ENCODE measurements at places on chromosomes 12 and 14.

- DNase-seq: no peak
Measured at GRCh38 chr12:122072031-122072970, 6.3 kb upstream of the MLXIP start.

DNA sequence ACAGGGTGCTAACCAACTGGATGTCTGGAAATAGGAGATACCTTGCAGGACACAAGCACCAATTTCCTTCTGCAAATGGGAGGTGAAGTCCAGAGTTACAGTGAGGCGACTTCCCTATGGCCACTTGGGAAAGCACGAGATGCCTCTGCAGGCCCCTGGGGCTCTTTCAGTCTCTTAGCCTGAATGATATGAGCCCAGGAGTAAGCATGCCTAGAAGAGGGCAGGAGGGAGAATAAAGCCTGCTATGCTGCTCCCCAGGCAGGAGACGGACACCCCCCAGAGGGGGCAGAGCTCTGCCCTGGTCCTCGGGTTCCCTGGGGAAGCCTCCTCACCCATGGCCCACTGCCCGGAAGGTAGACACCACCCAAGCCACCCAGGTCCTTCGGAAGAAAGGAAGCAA, 105.1 kb downstream of the GCH1 start:
- DNase-seq: no peak

GRCh38 chr14:103625356-103626095, 3.5 kb upstream of the KLC1 start:
- no peak for DNase-seq

DNA sequence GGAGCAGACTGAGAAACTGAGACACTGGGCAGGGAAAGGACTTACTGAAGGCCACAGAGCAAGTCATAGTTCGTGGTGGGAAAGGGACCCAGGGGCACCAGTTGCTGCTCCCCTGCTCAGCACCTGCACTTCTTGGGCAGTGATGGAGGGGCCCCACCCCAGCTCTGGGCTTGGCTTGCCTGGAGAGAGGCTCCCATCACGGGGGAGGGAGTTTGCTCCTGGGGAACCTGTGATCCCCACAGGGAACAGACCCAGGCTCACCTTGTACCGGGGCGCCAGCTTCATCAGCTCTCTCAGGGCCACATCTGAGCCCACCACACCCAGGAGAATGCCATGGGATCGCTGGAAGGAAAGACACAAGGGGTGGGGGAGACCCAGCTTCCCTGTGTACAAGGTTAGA, 39.8 kb downstream of the CACNA2D4 start:
- DNase-seq: no peak

GRCh38 chr14:26427097-26427496, 170.7 kb downstream of the NOVA1 start:
- DNase-seq: no peak

DNA sequence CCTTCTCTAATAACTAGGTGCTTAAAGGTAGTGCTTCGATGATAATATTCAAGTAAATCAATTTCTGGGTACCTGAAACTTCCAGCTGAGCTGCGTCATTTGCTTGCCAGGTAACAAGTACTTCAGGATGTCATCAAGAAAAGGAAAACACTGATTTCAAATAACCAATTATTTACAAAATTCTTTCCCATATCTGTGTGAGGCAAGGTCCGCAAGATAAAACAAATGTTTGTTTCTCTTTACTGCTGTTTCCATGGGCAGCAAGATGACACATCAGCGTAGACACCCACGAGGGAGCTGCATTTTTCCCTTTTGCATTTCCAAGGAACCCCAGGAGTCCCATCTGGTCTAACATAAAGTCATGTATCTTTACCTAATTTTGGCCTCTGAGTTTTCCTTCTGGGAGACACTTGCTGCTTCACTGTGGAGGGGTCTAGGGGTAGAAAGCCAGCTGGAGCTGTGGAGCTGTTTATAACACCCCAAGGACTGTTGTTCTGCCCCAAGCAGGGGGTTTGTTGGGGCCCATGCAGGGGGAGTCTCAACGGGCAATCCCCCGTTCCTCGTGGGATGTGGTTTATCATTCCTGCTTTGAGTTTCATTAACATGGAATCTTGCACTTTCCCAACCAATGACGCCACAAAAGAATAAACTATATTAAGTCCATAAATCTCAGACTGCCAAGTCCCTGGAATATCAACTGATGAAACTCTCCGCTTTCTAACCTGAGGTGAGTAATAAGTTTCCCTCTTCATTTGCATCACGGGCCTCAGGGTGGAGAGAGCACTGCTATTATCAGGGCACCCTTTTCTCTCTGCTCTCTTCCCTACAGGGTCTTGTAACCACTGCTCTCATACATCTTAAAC, 112.8 kb upstream of the PELI2 start:
- no peak for DNase-seq

DNA sequence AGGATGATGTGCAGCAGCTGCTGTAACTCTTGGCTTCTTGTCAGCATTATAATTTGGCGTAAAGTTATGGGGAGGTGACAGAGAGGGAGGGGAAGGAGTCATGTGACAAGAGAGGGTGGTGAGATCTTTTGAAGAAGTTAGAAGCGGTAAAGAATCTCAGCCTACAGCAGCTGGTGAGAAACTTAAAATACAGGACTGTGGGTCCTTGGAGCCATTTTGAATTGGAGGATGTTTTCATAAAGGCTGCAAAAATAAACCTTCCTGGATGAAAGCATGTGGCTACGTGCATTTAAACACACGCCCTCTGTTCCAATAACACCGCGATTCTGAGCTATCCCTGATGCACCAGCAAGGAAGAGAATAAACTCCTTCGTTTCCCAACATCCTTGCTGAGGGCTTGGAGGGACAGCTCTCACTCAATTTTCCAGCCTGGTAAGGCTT, 133.7 kb downstream of the TMEM30B start:
- no peak for DNase-seq

GRCh38 chr12:120783197-120783596, 57.6 kb downstream of the ACADS start:
- DNase-seq: no peak

DNA sequence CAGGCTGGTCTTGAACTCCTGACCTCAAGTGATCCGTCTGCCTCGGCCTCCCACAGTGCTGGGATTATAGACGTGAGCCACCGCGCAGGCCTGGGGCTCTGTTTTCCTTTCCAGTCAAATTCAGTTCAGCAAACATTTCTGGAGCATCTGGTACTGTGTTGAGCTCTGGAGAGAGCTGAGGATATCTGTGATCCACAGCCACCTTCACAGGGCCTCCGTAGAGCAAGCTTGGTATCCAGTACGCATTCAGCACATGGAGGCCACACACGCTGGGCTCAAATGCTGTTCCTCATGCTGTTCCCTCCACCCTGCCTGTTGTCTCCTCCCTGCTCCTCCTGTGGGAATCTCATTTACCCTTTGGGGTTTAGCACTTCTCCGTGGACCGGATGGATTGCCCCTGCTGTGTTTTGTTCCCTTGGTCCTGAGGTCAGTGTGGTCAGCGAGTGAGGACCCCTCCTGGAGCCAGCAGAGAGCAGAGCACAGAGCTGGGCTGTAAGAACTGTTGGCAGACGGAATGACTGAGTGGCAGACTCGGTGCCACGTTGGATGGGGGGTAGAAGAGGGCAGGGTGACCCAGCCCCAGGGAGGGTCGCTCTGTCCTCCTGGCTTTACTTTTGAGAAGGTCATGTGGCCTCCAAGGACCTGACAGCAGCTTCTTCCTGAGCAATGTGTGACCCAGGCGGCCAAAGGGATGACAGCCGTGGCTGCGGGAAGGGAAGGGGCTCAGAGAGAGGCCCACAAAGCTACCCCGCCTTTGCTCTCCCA, 891 bp downstream of the RPS6KL1 start:
- no peak for DNase-seq

- DNase-seq: no peak
Measured at GRCh38 chr14:64474041-64474440, 8.7 kb downstream of the AKAP5 start.

DNA sequence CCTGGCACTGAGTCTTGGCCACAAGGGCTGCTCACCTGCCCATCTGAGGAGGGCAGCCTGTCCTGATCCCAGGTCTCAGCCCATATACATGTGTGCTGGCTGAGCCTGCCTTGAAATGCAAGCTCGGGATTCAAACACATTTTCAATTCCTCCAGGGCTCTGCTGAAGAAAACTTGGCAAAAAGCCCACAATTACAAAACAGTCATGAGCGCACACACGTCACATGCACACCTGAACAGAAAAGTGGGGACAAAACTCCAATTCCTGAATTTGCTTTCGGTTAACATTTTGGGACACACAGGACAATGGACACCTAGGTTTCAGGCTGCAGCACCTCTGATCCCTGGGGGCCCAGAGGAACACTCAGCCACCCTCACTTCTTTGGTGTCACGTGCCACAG, 113.9 kb downstream of the RBM19 start:
- no peak for DNase-seq

- DNase-seq: no peak
Measured at GRCh38 chr12:30866256-30866655, 60.3 kb upstream of the TSPAN11 start.

- DNase-seq: no peak
Measured at GRCh38 chr14:63435204-63435603, 108.0 kb downstream of the PPP2R5E start.

- no peak for DNase-seq
Measured at GRCh38 chr14:68514608-68515194, 278.2 kb downstream of the ZFP36L1 start.

GRCh38 chr12:19227880-19228210, 98.3 kb downstream of the PLEKHA5 start:
- no peak for DNase-seq

- no peak for DNase-seq
Measured at GRCh38 chr12:52390739-52391617, 5.5 kb upstream of the KRT84 start.

- DNase-seq: no peak
Measured at GRCh38 chr12:4830556-4831210, 79.0 kb upstream of the KCNA1 start.

GRCh38 chr12:32420356-32420755, 21.0 kb downstream of the FGD4 start:
- no peak for DNase-seq

DNA sequence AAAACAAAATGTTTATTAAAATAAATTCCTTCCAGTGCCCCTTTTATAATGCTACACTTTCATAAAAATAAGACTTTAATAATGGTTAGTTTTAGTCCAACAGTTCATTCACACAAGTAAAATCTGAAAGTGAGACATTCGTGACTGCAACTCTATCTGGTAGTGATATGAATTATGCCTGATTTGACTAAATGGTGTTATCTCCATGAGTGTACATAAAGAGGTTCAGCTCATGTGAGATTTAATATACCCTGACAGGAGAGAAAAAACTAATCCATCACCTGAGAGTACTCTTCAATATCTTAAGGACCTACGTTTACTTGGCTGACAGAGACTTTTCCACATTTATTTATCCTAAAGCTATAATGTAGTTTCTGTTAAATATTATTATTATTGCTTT, 34.0 kb downstream of the ERO1A start:
- no peak for DNase-seq
